ENCODE measurements at places on chromosomes 16 and 17.

- DNase-seq, result no peak
Measured at GRCh38 chr16:22848451-22848850, 34.5 kb downstream of the HS3ST2 start.

DNA sequence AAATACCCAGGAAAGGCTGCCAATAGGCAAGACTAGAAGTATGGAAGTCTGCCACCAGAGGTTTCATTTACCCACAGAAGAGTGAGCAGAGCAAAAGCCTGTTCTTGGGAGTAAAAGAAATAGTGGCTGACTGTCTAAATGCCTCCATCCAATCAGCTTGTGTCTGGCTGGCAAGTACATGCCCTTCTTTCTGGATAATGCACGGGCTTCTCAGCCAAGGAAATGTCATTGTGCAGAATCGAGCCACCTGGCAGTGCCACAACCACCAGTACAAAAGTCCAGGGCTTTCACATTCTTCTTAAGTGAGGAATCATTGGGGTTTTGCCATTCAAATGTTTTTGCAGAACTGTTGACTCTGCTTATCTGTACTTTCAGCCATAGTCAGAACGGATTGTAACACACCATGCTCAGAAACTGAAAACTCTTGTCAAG lies 10.1 kb upstream of the ERCC4 start:
- peak; percentile 47 for DNase-seq

DNA sequence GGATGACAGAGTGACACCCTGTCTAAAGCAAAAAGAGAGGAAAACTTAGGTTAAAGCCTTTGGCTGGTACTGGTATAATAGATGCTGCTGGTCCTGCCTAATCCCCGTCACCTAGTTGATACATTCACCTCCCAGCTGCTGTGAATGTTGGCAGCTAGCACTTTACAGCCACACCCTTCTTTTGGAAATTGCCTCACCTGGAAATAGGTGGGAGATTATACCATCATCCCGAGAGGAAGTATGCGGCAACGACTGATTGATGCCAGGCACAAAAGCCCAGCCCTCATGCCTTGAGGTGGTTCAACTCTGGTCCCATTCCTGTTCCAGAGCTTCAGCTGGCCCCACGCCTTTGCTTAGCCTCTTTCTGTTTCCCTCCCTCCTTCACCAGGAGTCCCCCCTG lies 53.2 kb upstream of the SIAH1 start:
- DNase-seq, result no peak

- DNase-seq, result no peak
Measured at GRCh38 chr17:4900231-4901107, 1.1 kb downstream of the C17orf107 start.

- no peak for DNase-seq
Measured at GRCh38 chr17:35255316-35255715, 12.4 kb downstream of the SLFN5 start.

DNA sequence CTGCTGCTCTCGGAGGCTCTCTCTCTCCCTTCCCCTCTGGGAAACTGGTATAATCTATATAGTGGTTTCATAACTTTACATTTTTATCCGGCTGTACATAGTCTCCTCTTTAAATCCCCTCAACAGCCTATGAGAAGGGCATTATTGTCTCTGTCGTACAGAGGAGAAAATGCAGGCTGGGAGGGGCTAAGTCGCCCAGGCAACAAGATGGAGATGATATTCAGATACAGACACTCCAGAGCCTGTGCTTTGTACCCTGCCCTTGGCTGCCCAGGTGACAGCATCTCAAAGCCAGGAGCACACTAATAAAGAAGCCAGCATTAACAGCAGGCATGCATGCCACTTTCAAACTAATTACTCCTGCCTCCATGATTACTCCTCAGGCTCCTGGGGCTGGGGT lies 4.7 kb upstream of the EIF1 start:
- no peak for DNase-seq

DNA sequence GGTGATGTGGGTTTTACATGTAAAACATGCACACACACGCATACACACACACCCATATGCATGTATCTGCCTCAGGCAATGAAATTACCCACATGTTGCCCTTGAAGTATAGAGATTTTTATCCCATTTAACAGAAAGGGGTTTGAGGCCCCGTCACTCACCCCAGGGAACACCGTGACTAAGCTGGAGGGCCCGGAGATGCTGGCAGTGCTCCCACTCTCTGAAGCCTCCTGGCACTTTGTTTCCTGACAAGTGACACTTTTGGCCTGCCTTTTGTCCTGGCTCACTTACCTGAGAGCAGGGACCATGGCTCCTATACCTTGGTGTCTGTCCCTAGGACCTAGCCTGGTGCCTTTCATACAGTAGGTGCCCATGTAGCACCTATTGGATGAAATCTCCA lies 50.0 kb upstream of the TNRC6C start:
- no peak for DNase-seq

GRCh38 chr16:74625500-74626350 lies 18.8 kb upstream of the GLG1 start:
- DNase-seq, result no peak

DNA sequence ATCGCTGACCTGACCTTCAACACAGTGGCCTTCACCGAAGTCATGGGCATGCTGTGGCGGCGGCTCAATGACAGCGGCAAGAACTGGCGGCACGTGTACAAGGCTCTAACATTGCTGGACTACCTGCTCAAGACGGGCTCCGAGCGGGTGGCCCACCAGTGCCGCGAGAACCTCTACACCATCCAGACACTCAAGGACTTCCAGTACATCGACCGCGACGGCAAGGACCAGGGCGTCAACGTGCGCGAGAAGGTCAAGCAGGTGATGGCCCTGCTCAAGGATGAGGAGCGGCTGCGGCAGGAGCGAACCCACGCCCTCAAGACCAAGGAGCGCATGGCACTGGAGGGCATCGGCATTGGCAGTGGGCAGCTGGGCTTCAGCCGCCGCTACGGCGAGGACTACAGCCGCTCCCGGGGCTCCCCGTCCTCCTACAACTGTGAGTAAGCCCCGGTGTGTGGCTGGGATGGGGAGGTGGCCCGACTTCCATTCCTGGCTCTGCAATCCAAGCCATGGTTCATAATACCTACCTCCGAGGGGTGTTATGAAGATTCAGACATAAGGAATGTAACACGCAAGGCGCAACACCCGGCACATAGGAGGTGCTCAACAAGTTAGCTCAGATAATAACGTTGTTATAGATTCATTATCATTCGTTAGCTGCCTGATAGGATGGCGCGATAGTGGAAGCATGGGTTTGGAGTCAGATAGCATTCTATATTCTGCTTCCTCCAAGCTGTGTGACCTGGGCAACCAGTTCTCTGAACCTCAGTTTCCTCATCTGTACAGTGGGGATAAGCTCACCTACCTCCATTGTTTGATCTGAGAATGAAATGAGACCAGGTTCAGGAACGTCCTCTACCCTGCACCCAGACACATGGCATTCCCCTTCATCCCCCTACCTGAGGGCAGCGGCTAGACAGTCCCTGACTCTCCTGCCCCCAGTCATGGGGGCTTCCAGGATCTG lies 4.4 kb downstream of the EPN3 start:
- no peak for DNase-seq

DNA sequence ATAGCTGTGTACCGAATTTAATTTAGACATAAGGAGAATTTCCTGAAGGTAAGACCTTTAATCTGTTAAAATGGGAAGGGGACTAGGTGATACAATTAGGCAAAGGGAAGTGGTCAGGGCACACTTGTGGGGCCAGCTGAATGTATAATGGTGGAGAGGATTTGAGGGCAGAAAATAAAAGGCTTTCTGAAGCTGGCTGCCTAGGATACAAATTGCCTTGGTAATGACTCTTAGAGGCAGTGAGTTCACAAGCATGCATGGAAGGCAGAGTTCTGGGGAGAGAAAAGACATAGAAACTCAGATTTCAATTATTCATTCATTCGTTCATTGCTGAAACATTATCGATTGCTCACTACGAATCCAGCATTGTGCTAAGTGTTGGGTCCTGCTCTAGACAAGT lies 12.4 kb upstream of the NFAT5 start:
- no peak for DNase-seq

Measured in fibroblast of mammary gland (primary cell).